GM12892 (cell line): ENCODE measurements at places on chromosomes 5 and 9.

GRCh38 chr9:96050048-96050860, 174.8 kb downstream of the ERCC6L2 start:
- DNase-seq = no peak

DNA sequence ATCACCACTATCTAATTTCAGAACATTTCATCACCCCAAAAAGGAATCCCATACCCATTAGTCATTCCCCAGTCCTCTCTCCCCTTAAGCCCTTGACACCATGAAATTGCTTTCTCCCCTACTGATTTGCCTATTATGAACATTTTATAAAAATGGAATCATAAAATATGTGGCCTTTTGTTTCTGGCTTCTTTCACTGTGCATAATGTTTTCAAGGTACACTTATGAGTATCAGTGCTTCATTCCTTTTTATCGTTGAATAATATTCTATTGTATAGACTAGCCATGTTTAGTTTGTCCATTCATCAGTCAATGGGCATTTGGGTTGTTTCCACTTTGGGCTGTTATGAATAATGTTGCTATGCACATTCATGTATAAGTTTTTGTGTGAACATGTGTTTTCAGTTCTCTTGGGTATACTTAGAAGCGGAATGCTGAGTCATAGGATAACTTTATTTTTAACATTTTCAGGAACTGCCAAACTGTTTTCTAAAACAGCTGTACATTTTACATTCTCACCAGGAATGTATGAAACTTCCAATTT, 40.4 kb upstream of the FGF1 start:
- DNase-seq = no peak

DNA sequence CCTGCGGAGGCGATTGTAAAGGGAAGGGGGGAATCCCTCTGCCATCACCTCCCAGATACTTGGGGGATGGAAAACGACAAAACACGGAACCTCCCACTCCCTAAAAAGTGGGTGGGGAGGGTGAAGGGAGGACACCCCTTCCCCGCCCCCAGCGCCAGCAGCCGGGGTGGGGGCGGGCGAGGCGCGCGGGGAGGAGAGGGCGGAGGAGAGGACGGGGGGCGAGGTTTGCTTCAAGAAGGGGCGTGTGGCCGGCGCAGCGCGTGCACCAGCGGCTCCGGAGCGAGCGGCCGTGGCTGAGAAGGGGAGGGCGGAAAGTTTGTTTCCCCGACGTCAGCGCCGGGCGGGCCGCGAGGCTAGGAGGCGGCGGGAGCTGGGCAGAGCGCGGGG, at the start of gene PRRX2:
TSS of gene PRRX2 (plus strand) at position 259 of the 387 bp plus-strand sequence. CDS start 221 bp downstream, outside the sequence.
- no peak for DNase-seq

DNA sequence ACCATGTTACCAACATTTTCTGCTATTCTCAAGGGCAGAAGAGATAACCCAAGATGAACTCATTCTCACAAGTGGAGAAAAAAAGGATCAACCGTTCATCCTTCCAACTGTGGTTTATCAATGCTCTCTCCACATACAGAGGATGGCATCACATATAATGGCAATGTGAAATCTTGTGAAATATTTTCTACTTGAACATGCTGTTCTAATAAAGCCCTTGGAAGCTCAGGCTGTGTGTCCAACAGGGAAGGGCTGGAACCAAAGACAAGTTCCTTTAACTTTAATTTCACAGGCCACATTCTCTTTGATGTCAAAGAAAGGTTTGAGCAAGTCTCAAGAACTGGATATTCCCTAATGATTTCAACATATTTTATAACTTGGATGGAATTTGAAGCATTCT, 230.5 kb downstream of the SPOCK1 start:
- no peak for DNase-seq

DNA sequence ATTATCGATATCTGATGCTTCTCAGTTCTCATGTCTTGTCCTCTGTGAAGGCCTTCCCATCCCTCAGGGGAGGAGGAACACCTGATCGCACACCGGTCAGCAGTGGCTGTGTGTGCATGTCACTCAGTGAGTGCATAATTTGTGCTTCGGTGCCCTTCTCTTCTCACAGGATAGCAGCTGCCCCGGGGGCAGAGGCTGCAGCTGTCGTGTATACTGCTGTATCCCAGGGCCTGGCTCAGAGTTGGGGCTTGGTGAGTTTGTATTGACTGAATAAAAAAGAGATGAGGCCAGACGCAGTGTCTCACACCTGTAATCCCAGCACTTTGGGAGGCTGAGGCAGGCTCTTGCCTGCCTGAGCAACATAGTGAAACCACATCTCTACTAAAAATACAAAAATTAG, 49.7 kb upstream of the NCS1 start:
- no peak for DNase-seq

DNA sequence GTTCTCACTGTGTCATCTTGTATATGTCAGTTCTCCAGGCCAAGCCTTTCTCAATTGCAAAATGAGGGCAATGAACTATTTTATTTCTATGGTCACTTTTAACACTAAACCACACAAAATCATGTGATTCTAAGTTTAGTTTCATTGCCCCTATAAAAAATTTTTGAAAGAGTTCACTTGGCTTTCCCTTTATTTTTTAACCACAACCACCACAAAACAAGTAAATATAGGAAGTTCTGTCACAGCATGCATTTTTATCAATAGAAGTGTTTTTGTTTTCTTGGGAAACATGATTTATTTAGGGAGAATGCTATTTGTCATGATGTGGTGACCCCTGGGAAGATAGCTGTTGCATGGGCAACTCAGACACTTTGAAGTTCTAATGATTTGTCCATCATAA, 169.1 kb downstream of the CSNK1G3 start:
- no peak for DNase-seq

DNA sequence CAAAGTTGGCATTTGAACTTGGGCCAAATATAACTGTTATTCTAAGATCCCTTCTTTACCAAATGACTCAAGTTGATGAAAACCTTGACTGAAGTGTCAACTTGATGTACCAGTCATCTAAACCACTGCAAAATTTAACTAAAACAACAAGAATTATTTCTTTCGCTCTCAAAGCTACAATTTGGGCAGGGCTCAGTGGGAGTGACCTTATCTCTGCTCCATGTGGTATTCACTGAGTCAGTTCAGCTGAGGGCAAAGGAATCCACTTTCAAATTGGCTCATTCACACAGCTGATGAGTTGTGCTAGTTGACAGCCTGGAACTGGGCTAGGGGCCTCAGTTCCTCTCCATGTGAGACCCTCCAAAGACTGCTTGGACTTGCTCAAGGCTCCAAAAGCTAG, 166.3 kb downstream of the RORB start:
- no peak for DNase-seq
